ENCODE measurements at places on chromosomes 12 and 14.

DNA sequence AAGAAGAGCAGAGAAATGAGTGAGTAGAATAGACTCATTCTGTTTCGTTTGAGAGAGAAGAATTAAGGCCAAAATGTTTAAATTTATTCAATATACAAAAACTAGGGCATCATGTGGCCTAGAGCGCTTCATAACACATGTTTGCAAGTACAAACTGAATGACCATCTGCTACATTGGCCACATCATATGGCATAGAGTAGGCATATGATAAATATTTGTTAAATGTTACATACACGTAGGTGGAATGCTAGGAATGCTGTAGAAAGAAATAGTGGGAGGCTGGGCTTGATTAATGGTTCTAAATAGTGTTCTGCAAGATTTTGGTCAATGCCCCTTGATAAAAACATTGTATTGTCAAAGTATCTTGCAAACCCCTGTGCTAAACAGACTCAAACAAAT lies 10.8 kb downstream of the MGP start:
- no peak for DNase-seq

GRCh38 chr12:132824053-132824452 lies 4.6 kb downstream of the GOLGA3 start:
- DNase-seq: no peak

GRCh38 chr12:89949457-89950195 lies 241.0 kb upstream of the ATP2B1 start:
- DNase-seq: no peak

- no peak for DNase-seq
Measured at GRCh38 chr14:53330441-53330840, 177.3 kb upstream of the DDHD1 start.

GRCh38 chr14:105527826-105528585 lies 1.6 kb downstream of the TMEM121 start:
- peak; percentile 86 for DNase-seq

DNA sequence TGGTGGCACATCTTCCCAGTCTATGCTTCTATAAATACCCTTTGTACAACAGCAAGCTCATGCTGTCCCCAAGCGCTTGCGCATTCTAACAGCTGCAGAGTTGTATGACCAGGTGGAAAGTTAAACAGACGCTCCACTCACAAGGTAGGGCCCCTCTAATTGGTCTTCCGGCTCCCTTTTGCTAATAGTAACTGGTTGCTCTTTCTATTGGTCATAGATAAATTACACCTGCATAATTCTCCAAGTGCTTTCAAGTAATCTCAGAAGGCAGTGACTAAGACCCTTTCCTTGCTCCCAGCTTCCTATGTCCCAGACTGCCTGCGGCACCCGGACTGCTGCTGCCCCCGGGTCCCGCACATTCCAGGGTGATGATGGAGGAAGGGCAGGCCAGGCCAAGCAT lies 6.1 kb upstream of the TSPAN9 start:
- no peak for DNase-seq

DNA sequence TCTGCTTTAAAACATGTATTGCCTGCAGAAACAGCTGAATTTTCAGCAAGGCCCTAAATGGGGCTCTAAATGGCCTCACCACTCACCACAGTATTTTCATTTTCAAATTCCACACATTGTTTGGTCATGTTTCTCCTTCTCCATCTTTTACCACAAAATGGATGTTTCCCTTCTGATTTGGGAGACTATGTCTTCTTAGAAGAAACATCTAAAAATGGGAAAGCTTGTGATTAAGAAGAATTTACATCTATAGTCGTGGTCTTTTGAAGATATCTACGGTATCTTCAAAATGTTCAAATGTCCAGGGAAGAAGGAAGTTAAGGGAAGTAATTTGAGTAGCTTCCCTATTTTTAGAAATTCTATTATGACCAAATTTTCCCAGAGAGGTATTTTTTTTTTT lies 20.7 kb upstream of the TUBA1C start:
- no peak for DNase-seq

GRCh38 chr14:106788534-106788933 lies 1262.2 kb downstream of the TMEM121 start:
- no peak for DNase-seq

DNA sequence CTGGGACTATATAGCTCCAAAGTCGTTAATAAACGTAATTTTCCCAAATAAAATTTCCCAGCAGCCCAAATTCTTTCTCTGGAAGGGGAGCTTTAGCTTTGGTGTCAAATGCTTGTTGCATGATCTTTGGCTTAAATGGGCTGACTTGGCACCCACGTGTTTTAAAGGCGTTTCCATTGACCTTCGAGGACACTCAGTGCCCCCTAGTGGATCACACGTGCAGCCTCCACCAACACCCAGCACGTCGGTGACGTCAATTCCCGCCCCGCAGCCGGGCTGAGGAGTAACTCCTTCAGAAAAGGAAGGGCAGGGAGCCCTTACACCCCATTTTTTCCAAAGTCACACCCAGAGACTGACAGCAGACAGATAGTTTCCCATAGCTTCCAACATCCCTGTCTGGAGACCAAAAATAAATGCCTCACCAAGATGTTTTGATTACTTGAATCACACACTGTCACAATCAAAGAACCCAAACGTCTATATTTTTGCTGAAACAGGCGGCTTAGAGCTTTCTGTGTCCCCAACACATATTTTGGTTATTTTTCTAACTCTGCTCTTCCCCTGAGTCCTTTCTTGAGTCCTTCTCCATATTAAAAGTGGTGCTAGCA lies 707.9 kb downstream of the AACS start:
- peak; percentile 30 for DNase-seq

DNA sequence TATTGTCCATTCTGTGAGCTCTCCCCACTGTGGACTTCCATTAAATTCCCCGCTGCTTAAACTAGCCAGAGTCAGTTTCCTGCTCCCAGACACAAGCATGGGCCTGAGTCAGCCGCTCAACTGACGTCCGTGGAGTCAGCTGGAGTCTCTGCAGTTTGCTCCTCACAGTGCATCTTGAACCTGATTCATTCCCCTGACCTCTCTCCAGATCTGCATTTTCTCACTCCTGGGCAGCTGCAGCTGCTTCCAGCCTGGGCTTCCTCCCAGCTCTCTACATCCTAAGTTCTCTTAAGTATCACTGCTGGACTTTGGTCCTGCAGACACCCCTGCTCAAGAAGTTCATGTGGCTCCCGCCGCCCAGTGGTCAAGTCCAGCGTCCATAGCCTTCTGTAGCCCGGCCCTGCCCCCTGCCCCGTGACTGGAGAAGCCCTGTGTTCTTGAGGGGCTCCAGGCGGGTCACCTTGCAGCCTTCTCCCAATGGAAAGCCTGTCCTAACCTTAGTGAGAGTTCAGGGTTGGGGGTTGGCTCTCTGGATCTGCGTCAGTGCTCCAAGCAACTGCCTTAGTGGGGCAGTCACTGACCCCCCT lies 20.0 kb downstream of the NFKBIA start:
- no peak for DNase-seq

DNA sequence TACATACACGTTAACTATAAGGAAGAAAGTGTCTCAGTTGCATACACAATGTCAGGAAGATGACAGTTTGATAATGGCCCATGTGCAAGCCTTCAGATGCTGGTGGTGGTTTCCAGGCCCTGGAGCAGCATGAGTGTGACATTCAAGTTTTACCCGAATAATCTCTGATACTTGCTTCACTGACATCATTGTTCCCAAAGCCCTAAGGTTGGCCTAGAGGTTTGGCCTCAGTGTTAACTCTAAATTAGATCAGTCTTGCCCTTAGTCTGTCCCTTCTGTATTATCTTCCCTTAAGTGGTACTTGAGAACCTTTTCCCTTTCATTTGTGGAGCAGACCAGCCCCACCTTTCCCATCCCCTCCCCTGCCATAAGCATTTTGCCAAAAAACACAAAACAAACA lies 24.0 kb upstream of the PDE1B start:
- DNase-seq: no peak

GRCh38 chr12:68435816-68436215 lies 103.7 kb upstream of the MDM1 start:
- no peak for DNase-seq

DNA sequence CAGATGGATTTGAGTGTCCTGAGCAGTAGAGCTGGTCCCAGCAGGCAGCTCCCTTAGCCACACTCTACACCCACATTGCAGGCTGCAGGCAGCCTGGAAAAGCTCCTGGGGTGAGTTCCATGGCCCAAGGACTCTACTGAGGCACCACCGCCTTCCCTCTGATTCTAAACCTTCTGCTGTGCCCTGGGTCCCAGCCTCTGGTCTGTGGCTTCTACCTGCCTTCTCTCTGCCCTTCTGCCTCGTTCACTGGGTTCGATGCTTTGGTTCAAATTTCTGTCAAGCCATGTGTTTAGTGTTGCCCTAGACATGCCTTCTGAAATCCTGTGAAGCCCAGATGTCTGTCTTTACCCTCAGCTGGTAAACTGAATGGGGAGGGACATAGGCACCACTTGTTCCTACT lies 1.5 kb upstream of the FGF6 start:
- DNase-seq: no peak

DNA sequence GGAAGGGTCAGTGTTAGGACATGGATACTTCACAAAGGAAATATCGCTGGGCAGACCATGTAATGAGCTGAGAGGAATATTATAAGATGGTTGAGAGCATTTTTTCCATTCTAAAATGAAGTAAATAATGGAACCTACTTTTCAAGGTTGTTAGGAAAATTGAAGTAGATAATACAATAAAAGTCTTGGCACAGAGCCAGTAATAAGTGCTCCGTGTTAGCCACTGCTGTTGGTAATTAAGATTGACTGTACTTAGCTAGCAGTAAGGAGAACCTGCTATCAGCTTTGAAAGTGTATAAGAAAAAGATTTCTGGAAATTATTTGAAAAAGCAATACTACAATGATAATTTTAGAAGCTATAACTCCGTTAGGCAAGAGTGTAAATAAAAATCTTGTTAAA lies 77.6 kb downstream of the SCAF11 start:
- DNase-seq: no peak

- peak; percentile 70 for DNase-seq
Measured at GRCh38 chr12:59084511-59085375, 164.4 kb upstream of the LRIG3 start.

- DNase-seq: no peak
Measured at GRCh38 chr12:124479680-124480468, 87.5 kb downstream of the NCOR2 start.

- peak; percentile 35 for DNase-seq
Measured at GRCh38 chr12:116697305-116697704, 40.6 kb downstream of the SPRING1 start.

DNA sequence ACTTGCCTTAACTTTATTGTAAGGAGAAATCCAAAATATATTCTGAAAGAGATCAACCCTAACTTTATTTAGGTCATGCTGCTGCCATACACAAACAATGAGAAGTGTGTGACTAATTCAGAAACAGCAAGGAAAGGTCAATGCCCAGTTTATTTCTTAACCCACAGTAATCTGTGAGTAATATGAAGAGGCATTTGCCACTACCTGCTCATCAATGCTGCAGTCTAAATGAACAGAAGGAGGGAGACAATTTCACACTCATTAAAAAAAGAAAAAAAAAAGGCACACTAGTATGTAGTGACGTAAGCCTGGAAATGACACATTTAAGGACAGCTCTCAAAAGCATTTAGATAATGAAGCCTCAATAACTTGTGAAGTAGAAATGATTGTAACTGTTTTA lies 90.5 kb upstream of the FOXN3 start:
- DNase-seq: no peak

GRCh38 chr14:60093080-60093479 lies 1.4 kb downstream of the PCNX4 start:
- no peak for DNase-seq

DNA sequence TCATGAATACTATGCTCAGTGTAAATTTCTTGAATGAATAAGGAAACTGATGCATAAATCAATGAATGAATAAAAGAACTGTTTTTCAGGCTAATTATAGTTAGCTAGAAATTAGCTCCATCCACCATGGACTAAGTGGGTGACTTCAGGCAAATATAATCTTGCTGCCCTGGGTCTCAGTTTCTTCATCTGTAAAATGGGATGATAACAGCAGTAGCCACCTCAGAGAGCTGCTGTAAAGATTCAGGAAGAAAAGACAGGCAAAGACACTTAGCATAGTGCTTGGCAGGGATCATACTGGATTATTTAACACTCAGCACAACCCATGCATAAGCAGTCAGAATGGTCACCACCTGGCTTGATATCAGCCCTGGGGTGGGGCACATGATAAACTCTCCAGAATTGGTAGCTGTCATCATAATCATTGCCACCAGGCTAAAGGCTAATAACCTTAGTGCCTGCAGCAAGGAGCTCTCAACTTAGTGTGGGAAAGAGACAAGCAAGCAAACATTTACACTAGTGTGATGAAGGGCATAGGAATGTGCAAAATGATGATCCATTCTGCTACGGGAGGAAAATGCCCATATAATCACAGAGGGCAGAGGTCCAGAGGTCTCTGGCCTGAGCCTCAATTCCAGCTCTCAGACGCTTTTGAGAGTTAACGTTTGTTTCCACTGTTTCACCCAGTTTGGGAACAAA lies 234.7 kb upstream of the TBX3 start:
- no peak for DNase-seq

DNA sequence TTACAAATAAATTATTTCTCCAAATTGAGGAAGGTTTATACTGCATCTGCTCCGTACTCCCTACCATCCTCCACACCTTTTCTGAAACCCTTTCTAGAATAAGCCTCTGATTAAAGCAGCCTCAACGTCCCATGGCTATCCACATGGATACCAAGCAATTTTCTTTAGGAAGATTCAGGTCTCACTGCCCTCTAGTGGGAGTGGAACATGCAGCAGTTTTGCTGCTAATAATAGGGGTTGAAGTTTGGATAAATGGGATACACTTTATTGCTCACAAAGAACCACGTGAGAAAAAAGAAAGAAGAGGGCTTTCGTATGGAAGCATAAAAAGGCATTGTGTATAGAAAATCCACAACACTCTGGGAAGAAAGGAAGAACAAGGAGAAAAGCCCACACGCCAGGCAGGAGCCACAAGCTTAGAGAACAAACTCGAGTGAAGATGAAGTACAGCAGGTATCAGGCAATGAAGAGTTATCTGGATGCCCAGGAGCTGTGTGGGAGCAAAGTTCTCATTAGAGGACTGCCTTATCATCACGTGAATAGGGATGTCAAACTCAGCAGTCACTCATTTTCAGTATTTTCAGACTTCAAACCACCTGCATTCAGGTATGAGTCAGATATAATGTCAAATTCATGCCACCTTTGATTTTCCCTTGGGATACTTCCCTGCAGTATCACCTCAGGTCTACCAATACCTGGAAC lies 45.8 kb downstream of the CCER1 start:
- DNase-seq: peak; percentile 30

DNA sequence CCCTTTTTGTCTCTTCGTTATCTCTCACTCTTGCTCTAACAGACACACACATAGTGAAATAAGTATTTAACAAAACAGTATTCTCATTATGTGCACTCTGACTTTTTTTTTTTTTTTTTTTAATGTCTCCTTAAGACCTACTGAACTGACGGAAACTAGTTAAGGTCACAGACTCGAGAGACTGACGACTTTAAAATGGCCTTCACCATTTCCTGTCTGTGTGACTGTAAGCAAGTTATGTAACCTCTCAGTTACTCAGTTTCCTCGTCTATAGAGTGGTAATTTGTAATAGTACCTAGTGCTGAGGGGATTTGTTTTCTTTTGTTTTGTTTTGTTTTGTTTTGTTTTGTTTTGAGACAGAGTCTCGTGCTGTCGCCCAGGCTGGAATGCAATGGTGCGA lies 284.8 kb downstream of the FBXL14 start:
- no peak for DNase-seq

GRCh38 chr12:92248977-92249376 lies 103.3 kb upstream of the BTG1 start:
- no peak for DNase-seq

- DNase-seq: no peak
Measured at GRCh38 chr12:65368055-65368454, 89.6 kb downstream of the MSRB3 start.

GRCh38 chr12:83575326-83575725 lies 888.6 kb downstream of the TMTC2 start:
- no peak for DNase-seq
